ENCODE measurements at places on chromosomes 13 and 19.

GRCh38 chr19:8240274-8241229 lies 31.4 kb downstream of the CERS4 start:
- no peaks in the 10 kb centered on the region for H3K36me3 ChIP-seq
- peak; percentile 95 for DNase-seq
- H3K27ac ChIP-seq: peak overlapping the region; percentile 53
- peaks cover 27% of the 10 kb centered on the region for H3K4me1 ChIP-seq
- H3K27me3 ChIP-seq: no peaks in the 10 kb centered on the region

DNA sequence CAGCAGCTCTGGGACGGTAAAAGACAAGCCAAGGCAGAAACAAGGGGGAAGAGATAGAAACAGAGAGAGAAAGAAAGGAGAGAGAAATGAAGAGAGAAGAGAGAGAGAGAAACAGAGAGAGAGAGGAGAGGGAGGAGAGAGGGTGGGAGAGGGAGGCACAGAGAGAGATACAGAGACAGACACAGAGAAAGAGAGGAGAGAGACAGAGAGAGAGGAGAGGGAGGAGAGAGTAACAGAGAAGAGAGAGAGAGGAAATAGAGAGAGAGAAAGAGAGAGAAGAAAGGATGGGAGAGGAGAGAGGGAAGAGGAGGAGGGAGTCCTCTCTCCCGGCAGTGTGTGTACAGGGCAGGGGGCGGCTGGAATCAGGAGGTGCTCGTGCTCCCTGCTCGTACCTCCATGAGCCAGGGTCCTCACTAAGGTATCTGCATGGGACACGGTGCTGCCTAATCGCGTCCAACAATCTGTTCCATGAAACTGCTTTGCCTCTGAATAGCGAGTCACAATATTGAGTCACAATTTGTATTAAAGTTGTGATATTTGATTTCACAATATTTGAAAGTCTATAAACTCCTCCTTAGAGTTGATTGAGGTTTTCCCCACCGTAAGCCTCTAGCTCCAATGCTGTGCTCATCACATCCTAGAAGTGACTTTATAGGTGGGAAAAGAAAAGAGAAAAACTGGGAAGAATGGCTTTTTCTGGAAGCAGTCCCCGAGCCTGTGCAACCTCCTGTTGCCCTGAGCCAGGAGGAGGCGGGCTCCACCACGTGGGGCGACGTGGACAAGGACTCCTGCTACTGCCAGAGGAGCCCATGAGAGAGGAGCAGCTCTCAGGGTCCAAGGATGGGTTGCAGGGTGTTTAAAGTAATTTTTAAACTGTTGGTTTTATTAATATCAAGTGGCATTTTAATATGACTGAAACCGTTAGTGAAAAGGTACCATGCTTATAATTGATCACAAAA lies 81.7 kb upstream of the ARHGEF7 start:
- DNase-seq: no peak
- H3K4me1 ChIP-seq: no peaks in the 10 kb centered on the region
- H3K27ac ChIP-seq: no peak overlapping the region
- H3K4me3 ChIP-seq: no peak overlapping the region
- H3K27me3 ChIP-seq: no peaks in the 10 kb centered on the region

DNA sequence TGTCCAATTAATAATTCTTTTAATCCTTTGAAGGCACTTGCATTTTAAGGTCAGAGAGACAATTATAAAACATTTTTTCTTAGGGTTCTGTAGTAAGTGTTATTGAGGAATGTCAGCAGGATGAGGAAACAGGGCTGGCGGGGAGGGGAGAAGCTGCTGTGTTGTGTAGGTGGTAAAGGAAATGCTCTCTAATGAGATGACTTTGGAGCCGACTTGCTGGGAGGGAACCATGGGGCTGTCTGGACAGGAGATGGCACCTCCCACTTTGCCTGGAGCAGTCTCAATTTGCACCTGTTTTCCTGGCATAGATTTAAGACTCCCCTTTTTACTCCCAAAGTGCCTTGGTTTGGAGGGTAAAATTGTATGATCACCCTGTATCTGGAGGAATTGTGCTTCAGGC lies 230.4 kb downstream of the ATP8A2 start:
- no peak overlapping the region for H3K27ac ChIP-seq
- no peaks in the 10 kb centered on the region for H3K4me1 ChIP-seq
- no peak overlapping the region for H3K4me3 ChIP-seq

DNA sequence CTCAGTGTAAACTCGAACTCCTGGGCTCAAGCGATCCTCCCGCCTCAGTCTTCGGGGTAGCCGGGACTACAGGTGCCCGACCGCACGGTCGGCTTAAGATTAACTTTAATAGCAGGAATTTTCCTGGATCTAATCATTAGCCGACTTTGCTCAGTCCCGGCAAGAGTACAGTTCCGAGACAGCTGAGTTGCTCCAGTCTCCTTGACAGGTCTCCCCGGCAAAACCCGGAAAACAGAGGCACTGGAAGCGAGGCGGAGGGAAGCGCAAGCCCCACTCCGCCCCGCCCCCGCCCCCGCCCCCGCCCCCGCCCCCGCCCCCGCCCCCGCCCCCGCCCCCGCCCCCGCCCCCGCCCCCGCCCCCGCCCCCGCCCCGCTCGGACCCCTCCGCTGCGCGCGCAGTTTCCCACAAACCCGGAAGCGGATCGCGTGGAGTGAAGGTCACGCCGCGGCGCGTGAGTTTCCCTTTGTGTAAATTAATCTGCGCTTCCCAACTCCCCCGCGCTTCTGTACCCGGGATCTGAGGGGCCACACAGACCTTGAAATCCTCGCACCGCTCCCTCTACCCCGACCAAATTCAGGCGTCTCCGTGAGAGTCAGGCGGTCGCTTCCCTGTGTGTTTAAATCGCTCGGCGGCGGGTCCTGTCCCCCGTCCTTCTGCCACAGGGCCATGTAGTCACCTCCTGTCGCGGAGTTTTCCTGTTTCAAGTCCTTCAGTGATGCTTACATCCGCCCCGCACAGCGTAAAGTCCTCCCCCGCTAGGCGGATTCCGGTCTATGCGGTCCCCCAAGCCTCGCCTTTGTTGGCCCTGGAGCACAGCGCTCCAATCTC lies at the start of gene ZNF480:
TSS of gene ZNF480 (plus strand) at position 397 of the 828 bp plus-strand sequence. CDS start 3,244 bp downstream, outside the sequence.
- peaks cover 10% of the 10 kb centered on the region for H3K4me1 ChIP-seq
- H3K36me3 ChIP-seq: no peaks in the 10 kb centered on the region
- H3K27ac ChIP-seq: peak within 1 kb of the TSS; percentile 85
- peak; percentile 87 for DNase-seq

GRCh38 chr19:42175952-42176648 lies 41.4 kb downstream of the DEDD2 start:
- H3K4me3 ChIP-seq: peak overlapping the region; percentile 39
- no peak overlapping the region for H3K27ac ChIP-seq
- H3K36me3 ChIP-seq: no peaks in the 10 kb centered on the region

DNA sequence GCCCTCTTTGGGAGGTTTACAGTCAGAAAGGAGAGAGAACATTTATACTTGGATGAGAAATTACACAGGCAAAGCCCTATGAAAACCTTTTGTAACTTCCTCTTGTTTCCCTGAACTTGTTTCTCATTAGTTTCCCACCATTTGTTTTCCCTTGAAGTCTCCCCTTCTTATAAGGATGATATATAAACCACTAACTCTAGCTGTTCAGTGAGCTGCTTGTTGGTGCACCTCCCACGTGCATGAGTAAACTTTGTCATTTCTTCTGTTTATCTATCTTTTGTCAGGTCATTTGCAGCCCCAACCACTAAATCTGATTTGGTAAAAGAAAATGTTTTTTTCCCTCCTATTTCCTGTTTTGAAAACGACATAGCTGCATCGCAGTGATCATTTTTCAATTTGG lies 919.9 kb downstream of the SLITRK1 start:
- H3K27me3 ChIP-seq: no peaks in the 10 kb centered on the region
- H3K4me1 ChIP-seq: no peaks in the 10 kb centered on the region
- no peak for DNase-seq
- no peak overlapping the region for H3K27ac ChIP-seq
- H3K36me3 ChIP-seq: no peaks in the 10 kb centered on the region

- peak overlapping the region; percentile 67 for H3K4me3 ChIP-seq
- DNase-seq: no peak
- no peaks in the 10 kb centered on the region for H3K27me3 ChIP-seq
- no peaks in the 10 kb centered on the region for H3K36me3 ChIP-seq
- peak overlapping the region; percentile 74 for H3K27ac ChIP-seq
Measured at GRCh38 chr19:10568062-10568825, 535 bp downstream of the CDKN2D start.

GRCh38 chr13:88196106-88196505 lies 524.9 kb downstream of the SLITRK5 start:
- DNase-seq: no peak
- H3K4me1 ChIP-seq: no peaks in the 10 kb centered on the region
- no peaks in the 10 kb centered on the region for H3K36me3 ChIP-seq
- H3K27me3 ChIP-seq: no peaks in the 10 kb centered on the region
- H3K27ac ChIP-seq: no peak overlapping the region

DNA sequence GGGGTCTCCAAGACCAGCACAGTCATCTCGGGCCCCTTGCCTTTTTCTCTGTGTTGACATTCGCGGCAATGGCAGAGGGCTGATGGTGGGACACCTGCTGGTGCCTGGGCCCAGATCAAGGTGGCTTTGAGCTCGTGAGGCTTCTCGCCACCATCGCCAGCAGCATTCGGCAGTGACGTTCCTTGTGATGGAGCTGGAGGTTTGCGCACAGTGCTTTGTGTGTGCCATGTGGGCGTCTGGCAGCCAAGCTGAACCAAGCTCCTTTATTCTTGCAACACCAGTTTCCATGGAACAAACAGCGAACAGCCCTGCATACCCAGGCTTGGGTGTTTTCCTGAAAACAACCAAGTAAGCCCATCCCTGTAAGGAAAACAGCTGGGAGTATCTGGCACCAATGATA lies 9.1 kb upstream of the TMEM255B start:
- no peaks in the 10 kb centered on the region for H3K27me3 ChIP-seq
- no peak for DNase-seq
- no peak overlapping the region for H3K4me3 ChIP-seq
- H3K36me3 ChIP-seq: no peaks in the 10 kb centered on the region
- no peaks in the 10 kb centered on the region for H3K4me1 ChIP-seq

GRCh38 chr13:90238413-90238812 lies 1109.1 kb upstream of the MIR17HG start:
- H3K4me3 ChIP-seq: no peak overlapping the region
- no peaks in the 10 kb centered on the region for H3K27me3 ChIP-seq
- no peak for DNase-seq
- no peak overlapping the region for H3K27ac ChIP-seq
- no peaks in the 10 kb centered on the region for H3K4me1 ChIP-seq
- no peaks in the 10 kb centered on the region for H3K36me3 ChIP-seq

GRCh38 chr13:110010404-110011138 lies 224.2 kb upstream of the IRS2 start:
- no peaks in the 10 kb centered on the region for H3K4me1 ChIP-seq
- no peak overlapping the region for H3K27ac ChIP-seq
- no peak for DNase-seq
- no peak overlapping the region for H3K4me3 ChIP-seq
- no peaks in the 10 kb centered on the region for H3K27me3 ChIP-seq
- no peaks in the 10 kb centered on the region for H3K36me3 ChIP-seq

DNA sequence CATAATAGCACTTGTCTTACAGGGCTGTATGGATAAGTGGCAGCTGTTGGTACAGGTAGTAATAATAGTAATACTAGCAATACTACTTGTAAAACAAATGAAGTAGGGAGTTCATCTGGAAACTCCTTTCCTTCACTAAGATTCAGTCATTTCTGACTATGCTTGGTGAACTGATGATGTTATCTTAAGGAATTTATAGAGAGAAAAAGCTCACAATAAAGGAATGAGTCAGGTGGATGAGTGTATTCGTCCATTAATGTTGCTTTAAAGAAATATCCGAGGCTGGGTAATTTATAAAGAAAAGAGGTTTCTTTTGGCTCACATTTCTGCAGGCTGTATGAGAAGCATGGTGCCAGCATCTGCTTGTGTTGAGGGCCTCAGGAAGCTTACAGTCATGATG lies 477.3 kb downstream of the KLF12 start:
- no peaks in the 10 kb centered on the region for H3K27me3 ChIP-seq
- no peak for DNase-seq
- no peak overlapping the region for H3K4me3 ChIP-seq
- no peaks in the 10 kb centered on the region for H3K36me3 ChIP-seq
- H3K4me1 ChIP-seq: peaks cover 3% of the 10 kb centered on the region

- H3K27me3 ChIP-seq: no peaks in the 10 kb centered on the region
- no peaks in the 10 kb centered on the region for H3K4me1 ChIP-seq
- no peak overlapping the region for H3K27ac ChIP-seq
- H3K36me3 ChIP-seq: no peaks in the 10 kb centered on the region
- no peak for DNase-seq
- no peak overlapping the region for H3K4me3 ChIP-seq
Measured at GRCh38 chr13:63184693-63185092, 1769.0 kb upstream of the PCDH20 start.

GRCh38 chr19:1923319-1923718 lies 17.7 kb upstream of the CSNK1G2 start:
- DNase-seq: no peak
- H3K27me3 ChIP-seq: no peaks in the 10 kb centered on the region
- no peaks in the 10 kb centered on the region for H3K36me3 ChIP-seq
- no peak overlapping the region for H3K4me3 ChIP-seq

DNA sequence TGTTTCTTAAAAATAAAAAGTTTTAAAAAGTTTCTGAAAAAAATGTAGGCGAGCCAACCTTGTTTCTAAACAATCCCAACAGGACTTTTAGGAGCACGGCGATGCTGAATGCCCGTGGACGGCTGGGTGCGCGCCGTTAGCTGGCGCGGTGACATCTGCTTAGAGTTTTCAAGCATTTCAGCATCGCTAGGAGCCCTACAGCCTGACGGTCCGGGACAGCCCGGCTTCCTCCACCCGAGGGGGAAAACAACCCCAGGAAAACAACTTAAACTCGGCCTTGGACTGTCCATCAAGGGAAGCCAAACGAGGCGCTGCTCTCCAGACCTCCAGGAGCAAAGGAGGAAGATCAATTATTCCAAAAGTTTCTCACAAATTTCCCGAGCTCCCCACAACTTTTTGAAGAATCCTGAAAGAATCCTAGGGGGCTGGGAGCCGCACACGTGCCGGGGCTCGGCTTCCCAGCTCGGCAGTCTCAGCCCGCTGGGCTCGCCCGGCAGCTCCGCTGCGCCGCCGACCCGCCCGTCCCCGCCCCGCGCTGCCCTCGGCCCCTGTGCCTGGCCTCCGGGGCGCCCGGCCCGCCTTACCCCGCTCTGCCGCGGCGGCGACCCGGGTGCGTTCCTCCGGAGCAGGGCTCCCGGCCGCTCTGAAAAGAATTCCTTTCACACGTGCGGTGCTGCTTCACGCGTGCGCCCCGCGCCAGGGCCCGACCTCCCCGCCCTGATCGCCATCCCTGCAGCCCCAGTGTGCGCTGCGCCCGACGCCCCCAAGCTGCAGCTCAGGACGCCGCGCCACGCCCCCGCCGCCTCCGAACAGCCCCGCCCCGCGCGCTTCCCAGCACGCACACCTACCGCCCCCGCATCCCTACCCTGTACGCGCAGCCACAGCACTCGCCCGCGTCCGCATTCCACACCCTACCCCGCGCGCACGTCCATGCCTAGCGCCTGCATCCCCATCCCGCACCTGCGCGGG lies at the start of gene GJA3:
TSS of gene GJA3 (minus strand) at position 747 of the 969 bp plus-strand sequence. CDS start 17,764 bp downstream, outside the sequence.
- no peaks in the 10 kb centered on the region for H3K4me1 ChIP-seq
- peak within 1 kb of the TSS; percentile 48 for H3K4me3 ChIP-seq
- no peaks in the 10 kb centered on the region for H3K36me3 ChIP-seq
- no peaks in the 10 kb centered on the region for H3K27me3 ChIP-seq
- DNase-seq: peak; percentile 84
